Effector memory CD4-positive, alpha-beta T cell (primary cell): ENCODE measurements at places on chromosomes 6 and 20.

DNA sequence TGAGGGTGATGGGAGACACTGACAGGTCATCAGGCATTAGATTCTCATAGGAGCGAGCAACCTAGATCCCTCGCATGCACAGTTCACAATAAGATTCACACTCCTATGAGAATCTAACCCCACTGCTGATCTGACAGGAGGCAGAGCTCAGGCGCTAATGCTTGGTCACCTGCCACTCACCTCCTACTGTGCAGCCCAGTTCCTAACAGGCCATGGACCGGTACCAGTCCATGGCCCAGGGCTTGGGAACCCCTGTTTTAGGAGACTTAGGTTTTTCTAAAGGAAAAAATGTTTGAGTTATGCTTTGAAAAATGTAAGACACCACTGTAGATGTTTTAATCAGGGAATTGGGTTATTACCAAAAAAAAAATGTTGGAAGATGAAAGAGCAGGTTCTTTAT lies 6.7 kb downstream of the HLA-E start:
- no peak for DNase-seq

GRCh38 chr20:4904127-4904860 lies 97.0 kb downstream of the SLC23A2 start:
- no peak for DNase-seq

GRCh38 chr6:88166493-88167351 lies 575 bp upstream of the CNR1 start:
- no peak for DNase-seq

- DNase-seq: no peak
Observed at GRCh38 chr6:29483186-29483585, 4.6 kb downstream of the MAS1L start.

DNA sequence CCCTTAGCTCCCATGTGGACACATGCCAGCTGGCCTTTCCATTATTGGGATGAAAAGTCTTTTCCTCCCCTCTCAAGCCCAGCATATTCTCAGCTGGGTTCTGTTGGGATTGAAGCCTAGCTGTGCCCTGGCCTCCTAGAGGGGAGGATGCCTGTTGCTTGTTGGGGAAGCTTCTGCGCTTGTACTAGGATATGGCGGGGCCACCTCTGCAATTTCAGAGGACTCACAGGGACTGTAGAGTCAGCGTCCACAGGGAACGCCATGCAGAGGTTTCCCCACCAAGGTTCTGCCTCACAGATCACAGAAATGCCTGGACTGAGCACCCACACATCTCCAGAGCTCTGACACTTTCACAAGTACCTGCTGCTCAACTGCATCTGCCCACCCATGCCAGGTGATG lies 288.7 kb upstream of the FOXQ1 start:
- DNase-seq: no peak

GRCh38 chr6:134230087-134230700 lies 87.7 kb downstream of the SGK1 start:
- no peak for DNase-seq

DNA sequence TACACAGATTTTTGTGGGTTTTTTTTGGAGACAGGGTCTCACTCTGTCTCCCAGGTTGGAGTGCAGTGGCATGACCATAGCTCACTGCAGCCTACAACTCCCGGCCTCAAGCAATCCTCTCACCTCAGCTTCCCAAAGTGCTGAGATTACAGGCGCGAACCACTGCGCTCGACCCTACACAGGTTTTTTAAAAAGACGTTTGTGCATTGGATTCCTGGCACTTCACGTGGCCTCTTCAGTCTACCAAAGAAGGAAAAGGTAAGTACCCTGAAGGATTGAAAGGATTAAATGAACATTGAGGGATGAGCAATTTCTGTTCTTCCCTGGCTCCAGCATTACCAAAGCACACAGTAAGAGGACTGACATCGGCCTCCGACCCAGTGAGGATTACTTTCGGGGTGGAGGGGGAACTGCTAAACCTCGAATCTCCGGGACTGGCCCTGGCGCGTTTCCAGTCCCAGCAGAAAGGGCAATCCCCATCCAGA lies 556 bp upstream of the YWHAB start:
- DNase-seq: no peak

DNA sequence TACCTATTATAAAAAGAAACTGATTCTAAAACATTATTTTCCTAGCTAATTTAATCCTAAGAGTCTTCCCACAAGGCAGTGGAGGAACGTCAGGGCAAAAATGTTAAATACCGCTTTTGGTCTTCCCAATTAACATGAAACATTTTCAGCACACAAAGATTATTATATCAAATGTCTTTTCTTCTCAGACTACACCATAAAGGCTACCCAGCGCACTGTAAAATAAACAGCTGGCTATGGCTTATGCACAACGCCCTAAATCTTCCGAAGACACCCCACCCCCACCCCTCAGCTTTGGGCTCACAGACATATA lies 1.0 kb downstream of the NUDT3 start:
- no peak for DNase-seq
